ENCODE measurements at places on chromosomes 7 and 10.

DNA sequence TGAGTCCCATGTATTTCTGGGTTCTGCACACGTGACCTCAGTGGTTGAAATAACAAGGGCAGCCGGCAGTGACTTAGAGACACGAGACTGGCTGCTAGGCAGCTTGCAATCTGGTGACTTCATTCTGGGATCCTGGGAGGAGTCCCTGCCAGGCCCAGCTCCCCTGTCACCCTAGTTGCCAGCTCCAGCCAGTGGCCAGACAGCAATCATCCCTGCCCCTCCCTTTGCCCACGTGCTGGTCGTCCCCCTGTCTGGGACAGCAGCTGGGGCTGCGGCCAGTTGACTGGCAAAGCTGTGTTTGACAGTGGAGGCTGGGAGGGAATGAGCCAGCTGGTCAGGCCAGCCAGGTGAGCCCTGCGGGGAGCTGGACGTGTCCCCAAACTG lies 30.0 kb downstream of the ADGRA1 start:
- no peak for DNase-seq
- peaks cover 2% of the 10 kb centered on the region for H3K36me3 ChIP-seq
- H3K4me1 ChIP-seq, result no peaks in the 10 kb centered on the region
- no peak overlapping the region for H3K4me3 ChIP-seq
- no peak overlapping the region for H3K27ac ChIP-seq

GRCh38 chr10:29210266-29210868 lies 78.5 kb upstream of the LYZL1 start:
- no peaks in the 10 kb centered on the region for H3K36me3 ChIP-seq
- H3K4me3 ChIP-seq, result no peak overlapping the region
- no peaks in the 10 kb centered on the region for H3K4me1 ChIP-seq
- no peak for DNase-seq
- no peaks in the 10 kb centered on the region for H3K27me3 ChIP-seq

DNA sequence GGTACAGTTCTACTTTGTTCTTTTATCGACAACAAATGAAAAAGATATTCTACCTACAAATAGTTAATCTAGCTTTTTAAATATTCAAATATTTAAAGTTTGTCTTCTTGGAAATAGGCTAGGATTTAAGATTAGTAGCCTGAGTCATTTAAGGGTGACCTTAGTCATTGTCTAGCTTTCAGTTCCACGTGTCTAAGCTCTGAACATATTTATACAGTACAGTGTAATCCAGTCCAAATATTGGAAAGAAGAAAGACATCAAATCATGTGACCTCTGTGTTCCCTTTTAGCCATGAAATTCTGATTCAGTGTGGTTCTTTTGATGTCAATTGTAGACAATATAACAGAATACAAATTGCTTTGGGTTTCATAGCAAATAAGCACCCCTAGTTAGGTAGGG lies 121.1 kb downstream of the MALRD1 start:
- no peak overlapping the region for H3K27ac ChIP-seq
- H3K4me3 ChIP-seq, result no peak overlapping the region
- H3K36me3 ChIP-seq, result no peaks in the 10 kb centered on the region

GRCh38 chr10:116891208-116891607 lies 41.9 kb downstream of the ENO4 start:
- no peak overlapping the region for H3K4me3 ChIP-seq
- H3K27ac ChIP-seq, result no peak overlapping the region
- no peak for DNase-seq
- H3K36me3 ChIP-seq, result no peaks in the 10 kb centered on the region

GRCh38 chr7:71706597-71706975 lies 574.6 kb downstream of the GALNT17 start:
- DNase-seq, result no peak
- H3K27ac ChIP-seq, result no peak overlapping the region
- no peak overlapping the region for H3K4me3 ChIP-seq
- H3K27me3 ChIP-seq, result no peaks in the 10 kb centered on the region
- no peaks in the 10 kb centered on the region for H3K36me3 ChIP-seq

GRCh38 chr10:98321186-98321780 lies 53.3 kb upstream of the LOXL4 start:
- no peak overlapping the region for H3K4me3 ChIP-seq
- DNase-seq, result no peak
- no peaks in the 10 kb centered on the region for H3K36me3 ChIP-seq
- no peaks in the 10 kb centered on the region for H3K27me3 ChIP-seq
- no peak overlapping the region for H3K27ac ChIP-seq
- H3K4me1 ChIP-seq, result no peaks in the 10 kb centered on the region

- no peak for DNase-seq
- H3K27me3 ChIP-seq, result no peaks in the 10 kb centered on the region
- no peak overlapping the region for H3K27ac ChIP-seq
- no peak overlapping the region for H3K4me3 ChIP-seq
- no peaks in the 10 kb centered on the region for H3K36me3 ChIP-seq
Measured at GRCh38 chr7:117564080-117564479, 84.3 kb downstream of the CFTR start.

DNA sequence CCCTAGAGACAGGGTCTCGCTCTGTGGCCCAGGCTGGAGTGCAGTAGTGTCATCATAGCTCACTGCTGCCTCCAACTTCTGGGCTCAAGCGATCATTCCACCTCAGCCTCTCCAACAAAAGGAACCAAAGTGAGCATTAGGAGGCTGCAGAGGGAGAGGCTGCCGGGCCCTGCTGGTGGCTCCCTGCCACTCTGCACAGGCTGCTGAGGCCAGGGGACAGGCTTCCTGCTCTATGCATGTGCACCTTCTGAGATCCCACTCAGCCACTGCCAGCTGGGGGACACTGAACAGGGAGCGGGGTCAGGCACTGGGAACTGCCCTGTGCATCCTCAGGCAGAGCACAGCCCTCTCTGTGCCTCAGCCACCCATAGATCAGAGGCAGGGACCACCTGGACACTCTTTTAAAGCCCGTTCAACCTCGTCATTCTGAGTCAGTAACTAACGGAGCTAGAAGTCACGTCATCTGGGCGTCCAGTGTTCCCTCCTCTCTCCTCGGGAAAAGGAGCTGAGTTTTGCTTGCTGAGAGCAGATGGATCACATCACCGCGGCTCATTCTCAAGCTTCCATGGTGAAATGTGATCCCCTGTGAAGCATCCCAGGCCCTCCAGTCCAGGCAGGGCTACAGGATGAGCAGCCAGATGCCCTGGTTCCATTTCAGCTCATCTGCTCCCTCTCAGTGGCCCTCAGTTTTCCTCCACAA lies 109.6 kb downstream of the MYL10 start:
- no peak overlapping the region for H3K4me3 ChIP-seq
- no peak overlapping the region for H3K27ac ChIP-seq
- no peak for DNase-seq
- no peaks in the 10 kb centered on the region for H3K36me3 ChIP-seq
- H3K4me1 ChIP-seq, result no peaks in the 10 kb centered on the region
- no peaks in the 10 kb centered on the region for H3K27me3 ChIP-seq

DNA sequence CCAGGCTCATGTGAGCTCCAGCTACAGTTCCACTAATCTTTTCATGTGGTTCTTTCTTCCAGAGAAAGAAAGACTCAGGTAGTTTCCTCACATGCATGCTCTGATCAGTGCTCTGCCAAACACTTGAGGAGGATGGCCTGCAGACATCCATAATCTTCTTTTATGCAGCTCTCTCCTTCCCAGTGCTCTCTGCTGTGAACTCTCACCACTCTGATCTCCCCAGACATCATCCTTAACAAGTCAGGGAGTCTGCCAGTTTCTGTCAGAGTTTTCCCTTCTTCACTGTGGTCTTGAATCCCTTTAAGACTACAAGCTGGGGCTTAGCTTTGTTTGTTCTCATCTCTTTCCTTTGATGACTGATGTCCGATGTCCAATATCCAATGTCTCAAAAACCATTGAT lies 203.4 kb upstream of the PRKCQ start:
- DNase-seq, result no peak
- H3K36me3 ChIP-seq, result no peaks in the 10 kb centered on the region
- H3K27ac ChIP-seq, result no peak overlapping the region
- H3K4me3 ChIP-seq, result no peak overlapping the region
- no peaks in the 10 kb centered on the region for H3K27me3 ChIP-seq
- peaks cover 6% of the 10 kb centered on the region for H3K4me1 ChIP-seq

- H3K4me1 ChIP-seq, result peaks cover 25% of the 10 kb centered on the region
- H3K36me3 ChIP-seq, result no peaks in the 10 kb centered on the region
- peak overlapping the region; percentile 55 for H3K4me3 ChIP-seq
Measured at GRCh38 chr7:25952261-25953057, 199.5 kb upstream of the NFE2L3 start.

GRCh38 chr7:100855515-100855914 lies 3.0 kb downstream of the SLC12A9 start:
- no peak overlapping the region for H3K27ac ChIP-seq
- H3K27me3 ChIP-seq, result no peaks in the 10 kb centered on the region
- DNase-seq, result no peak
- peaks cover 1% of the 10 kb centered on the region for H3K36me3 ChIP-seq

DNA sequence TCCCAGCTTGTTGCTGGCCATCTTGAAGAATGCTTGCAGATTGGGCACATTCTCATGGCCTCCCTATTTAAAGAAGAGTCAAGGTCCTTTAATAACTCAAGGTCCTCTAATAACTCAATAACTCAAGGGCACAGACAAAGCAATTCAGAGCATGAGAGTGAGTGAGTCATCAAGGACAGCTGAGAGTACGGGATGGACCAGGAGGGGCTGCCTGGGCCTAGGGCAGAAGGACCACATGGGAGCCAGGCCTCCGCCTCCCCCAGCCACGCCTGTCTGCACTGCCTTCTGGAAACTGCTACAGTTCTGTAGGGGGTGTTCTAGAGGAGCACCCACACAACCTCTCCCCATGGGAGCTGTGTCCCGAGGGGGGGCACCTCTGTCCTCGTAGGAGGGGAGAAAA lies 48.9 kb downstream of the ZNF503 start:
- no peaks in the 10 kb centered on the region for H3K36me3 ChIP-seq
- no peaks in the 10 kb centered on the region for H3K4me1 ChIP-seq
- H3K27ac ChIP-seq, result no peak overlapping the region
- DNase-seq, result no peak
- peaks cover 2% of the 10 kb centered on the region for H3K27me3 ChIP-seq

- no peak overlapping the region for H3K4me3 ChIP-seq
- no peaks in the 10 kb centered on the region for H3K36me3 ChIP-seq
- H3K27ac ChIP-seq, result no peak overlapping the region
- DNase-seq, result no peak
Measured at GRCh38 chr10:33858326-33858725, 523.9 kb upstream of the NRP1 start.

GRCh38 chr7:140349144-140349771 lies 49.1 kb downstream of the SLC37A3 start:
- H3K36me3 ChIP-seq, result peaks cover 79% of the 10 kb centered on the region
- no peak overlapping the region for H3K27ac ChIP-seq
- H3K4me3 ChIP-seq, result no peak overlapping the region
- H3K27me3 ChIP-seq, result no peaks in the 10 kb centered on the region
- DNase-seq, result no peak

DNA sequence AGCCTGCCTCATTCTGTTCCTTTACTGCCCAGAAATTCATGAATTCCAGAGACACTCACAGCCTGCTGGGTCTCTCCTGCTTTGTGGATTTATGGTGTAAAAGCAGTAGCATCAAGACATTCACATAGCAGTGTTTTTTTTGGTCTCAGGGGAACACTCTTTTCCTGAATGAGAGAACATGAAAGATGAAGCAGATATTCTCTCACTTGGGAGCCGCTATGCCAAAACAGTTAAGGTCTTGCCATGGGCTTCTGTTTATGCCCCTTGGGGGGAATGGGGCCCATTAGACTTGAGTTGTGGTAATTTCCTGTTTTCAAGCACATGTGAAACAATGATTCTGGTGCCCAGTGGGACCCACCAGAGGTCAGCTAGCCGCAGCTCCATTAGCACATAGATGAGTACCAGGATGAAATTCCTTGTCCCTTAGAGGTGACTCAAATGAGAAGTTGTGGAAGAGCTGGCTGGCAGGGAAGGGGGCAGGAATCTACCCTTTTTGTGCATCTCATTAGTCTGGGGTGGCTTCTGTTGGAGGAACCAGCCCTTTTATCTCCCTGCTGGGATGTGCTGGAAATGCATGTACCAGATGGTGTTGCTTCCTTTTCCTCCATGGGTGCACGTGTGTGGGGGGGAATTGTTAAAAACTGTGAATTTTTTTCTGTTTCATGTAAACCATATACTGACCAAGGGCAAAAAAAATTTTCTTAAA lies 13.3 kb downstream of the BMPER start:
- no peaks in the 10 kb centered on the region for H3K4me1 ChIP-seq
- H3K27ac ChIP-seq, result no peak overlapping the region
- no peak overlapping the region for H3K4me3 ChIP-seq
- H3K27me3 ChIP-seq, result no peaks in the 10 kb centered on the region
- DNase-seq, result no peak
- no peaks in the 10 kb centered on the region for H3K36me3 ChIP-seq

GRCh38 chr10:12397147-12397896 lies 48.0 kb downstream of the CAMK1D start:
- no peak overlapping the region for H3K4me3 ChIP-seq
- no peaks in the 10 kb centered on the region for H3K27me3 ChIP-seq
- no peak overlapping the region for H3K27ac ChIP-seq
- H3K4me1 ChIP-seq, result peaks cover 5% of the 10 kb centered on the region
- DNase-seq, result peak; percentile 39

- H3K4me1 ChIP-seq, result no peaks in the 10 kb centered on the region
- H3K36me3 ChIP-seq, result no peaks in the 10 kb centered on the region
- DNase-seq, result no peak
- no peaks in the 10 kb centered on the region for H3K27me3 ChIP-seq
- no peak overlapping the region for H3K27ac ChIP-seq
Measured at GRCh38 chr10:66678521-66678920, 247.3 kb upstream of the LRRTM3 start.

GRCh38 chr7:127632276-127632910 lies 14.5 kb upstream of the PAX4 start:
- no peak for DNase-seq
- no peak overlapping the region for H3K27ac ChIP-seq
- H3K36me3 ChIP-seq, result no peaks in the 10 kb centered on the region
- H3K27me3 ChIP-seq, result no peaks in the 10 kb centered on the region
- H3K4me1 ChIP-seq, result peaks cover 3% of the 10 kb centered on the region

DNA sequence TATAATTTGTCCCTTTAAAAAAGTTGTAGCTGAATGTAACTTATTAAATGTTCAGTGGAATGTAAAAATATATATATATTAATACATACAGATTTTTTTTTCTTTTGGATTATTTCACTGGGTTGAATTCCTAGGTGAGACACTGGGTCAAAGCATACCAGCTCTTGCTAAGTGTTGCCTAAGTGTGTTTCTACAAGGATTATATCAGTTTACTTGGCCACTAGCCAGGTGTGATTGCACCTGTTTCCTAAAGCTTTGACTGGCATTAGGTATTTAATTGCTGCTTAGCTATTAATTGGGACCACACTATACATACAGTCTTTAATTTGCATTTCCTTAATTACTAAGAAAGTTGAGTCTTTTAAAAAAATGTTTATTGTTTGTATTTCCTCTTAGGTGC lies 5.5 kb upstream of the ELOVL3 start:
- H3K4me3 ChIP-seq, result no peak overlapping the region
- no peaks in the 10 kb centered on the region for H3K4me1 ChIP-seq
- H3K36me3 ChIP-seq, result no peaks in the 10 kb centered on the region
- no peak for DNase-seq
- peaks cover 7% of the 10 kb centered on the region for H3K27me3 ChIP-seq

GRCh38 chr10:92430103-92430502 lies 139.1 kb downstream of the MARCHF5 start:
- H3K4me1 ChIP-seq, result no peaks in the 10 kb centered on the region
- H3K36me3 ChIP-seq, result no peaks in the 10 kb centered on the region
- no peaks in the 10 kb centered on the region for H3K27me3 ChIP-seq
- H3K27ac ChIP-seq, result no peak overlapping the region
- H3K4me3 ChIP-seq, result no peak overlapping the region

- no peaks in the 10 kb centered on the region for H3K27me3 ChIP-seq
- H3K4me1 ChIP-seq, result peaks cover 3% of the 10 kb centered on the region
- DNase-seq, result no peak
- no peak overlapping the region for H3K27ac ChIP-seq
Measured at GRCh38 chr7:106138776-106139175, 26.7 kb upstream of the SYPL1 start.

- no peak overlapping the region for H3K4me3 ChIP-seq
- no peak overlapping the region for H3K27ac ChIP-seq
- H3K4me1 ChIP-seq, result no peaks in the 10 kb centered on the region
- H3K36me3 ChIP-seq, result no peaks in the 10 kb centered on the region
- no peaks in the 10 kb centered on the region for H3K27me3 ChIP-seq
Measured at GRCh38 chr7:124652237-124652636, 113.4 kb downstream of the GPR37 start.

All from H1 (cell line).